ENCODE measurements at places on chromosomes 1 and 21. TPM values are rescaled to one million over a fixed set of nuclear protein-coding genes. Genes with fewer than 3 reads are reported as not detected.

Gene RPL5
- total RNA-seq: 481 TPM

Gene LRRC38
- not detected for total RNA-seq

Gene ARHGEF16
- total RNA-seq: 0.31 TPM

Gene SPRR1A
- not detected for total RNA-seq

Gene MRAP
- total RNA-seq: not detected

Gene NPHS2
- not detected for total RNA-seq

Gene NRIP1
- total RNA-seq: 16.8 TPM

Gene LYPD8
- total RNA-seq: not detected

Gene RASAL2
- total RNA-seq: 35.5 TPM

Gene EXO5
- 3.7 TPM for total RNA-seq

Gene ETV3L
- not detected for total RNA-seq

Gene GJA5
- 7.6 TPM for total RNA-seq

Gene B3GALT5
- 0.07 TPM for total RNA-seq

Gene EXOSC10
- total RNA-seq: 26.5 TPM

Measured in heart right ventricle (tissue), 16 donors.